Activated B cell treated with CpG ODN at 0.5 μM for 24 hours (primary cell): ENCODE measurements at places on chromosomes 2 and 18.

DNA sequence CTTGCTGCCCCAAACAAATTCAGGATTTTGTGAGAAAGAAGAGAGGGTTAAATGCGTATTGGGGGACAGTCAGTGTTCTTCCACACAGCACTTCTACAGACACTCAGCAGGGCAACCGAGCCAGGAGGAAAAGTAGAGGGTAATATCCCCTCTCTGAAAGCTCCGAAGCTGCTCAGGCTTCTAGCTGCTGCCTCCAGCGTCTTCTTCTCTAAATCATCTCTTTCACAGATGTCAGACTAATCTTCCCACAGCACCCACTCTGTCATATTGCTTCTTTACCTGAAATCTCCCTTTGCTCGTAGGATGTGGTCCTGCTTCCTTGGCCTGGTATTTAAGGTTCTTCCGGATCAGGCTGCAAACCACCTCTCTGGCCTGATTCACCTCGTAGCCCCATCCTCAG, 117.6 kb upstream of the HAAO start:
- no peak for DNase-seq

DNA sequence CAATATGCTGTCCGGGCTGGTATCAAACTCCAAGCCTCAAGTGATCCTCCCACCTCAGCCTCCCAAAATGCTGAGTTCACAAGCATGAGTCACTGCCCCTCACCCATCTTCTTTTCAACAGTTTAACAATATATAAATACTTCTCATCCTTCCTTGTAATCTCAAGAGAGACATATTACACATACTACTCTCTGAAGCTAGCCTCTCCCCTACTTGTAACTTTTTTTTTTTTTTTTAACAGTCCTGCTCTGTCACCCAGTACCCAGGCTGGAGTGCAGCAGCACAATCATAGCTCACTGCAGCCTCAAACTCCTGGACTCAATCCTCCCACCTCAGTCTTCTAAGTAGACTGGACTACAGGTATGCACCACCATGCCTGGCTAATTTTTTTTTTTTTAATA, 5.7 kb downstream of the GFPT1 start:
- no peak for DNase-seq

DNA sequence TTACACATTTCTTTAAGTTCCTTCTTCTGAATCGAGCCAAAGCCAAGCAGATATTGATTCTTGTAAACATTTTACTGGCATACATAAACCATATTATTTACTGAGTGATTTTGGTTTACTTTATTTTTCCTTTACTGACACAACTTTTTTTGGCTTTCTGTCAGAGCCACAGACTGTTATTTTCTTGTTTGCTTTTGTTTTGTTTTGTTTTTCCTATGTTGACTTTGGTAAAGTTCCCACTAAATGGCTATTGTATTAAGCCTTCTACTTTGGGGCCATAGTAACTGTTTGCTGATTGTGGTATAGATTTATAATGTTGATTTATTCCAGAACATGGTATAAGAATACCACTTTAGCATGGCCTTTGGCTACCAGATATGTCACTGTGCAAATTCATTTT, 419.4 kb downstream of the DCDC2C start:
- DNase-seq: no peak

- no peak for DNase-seq
These were observed 29.4 kb upstream of the NCOA1 start for GRCh38 chr2:24461685-24462084.

GRCh38 chr18:78629426-78629825, 350.2 kb upstream of the SALL3 start:
- no peak for DNase-seq

- peak; percentile 54 for DNase-seq
These were observed 15.2 kb downstream of the FBXO41 start for GRCh38 chr2:73268830-73269685.

DNA sequence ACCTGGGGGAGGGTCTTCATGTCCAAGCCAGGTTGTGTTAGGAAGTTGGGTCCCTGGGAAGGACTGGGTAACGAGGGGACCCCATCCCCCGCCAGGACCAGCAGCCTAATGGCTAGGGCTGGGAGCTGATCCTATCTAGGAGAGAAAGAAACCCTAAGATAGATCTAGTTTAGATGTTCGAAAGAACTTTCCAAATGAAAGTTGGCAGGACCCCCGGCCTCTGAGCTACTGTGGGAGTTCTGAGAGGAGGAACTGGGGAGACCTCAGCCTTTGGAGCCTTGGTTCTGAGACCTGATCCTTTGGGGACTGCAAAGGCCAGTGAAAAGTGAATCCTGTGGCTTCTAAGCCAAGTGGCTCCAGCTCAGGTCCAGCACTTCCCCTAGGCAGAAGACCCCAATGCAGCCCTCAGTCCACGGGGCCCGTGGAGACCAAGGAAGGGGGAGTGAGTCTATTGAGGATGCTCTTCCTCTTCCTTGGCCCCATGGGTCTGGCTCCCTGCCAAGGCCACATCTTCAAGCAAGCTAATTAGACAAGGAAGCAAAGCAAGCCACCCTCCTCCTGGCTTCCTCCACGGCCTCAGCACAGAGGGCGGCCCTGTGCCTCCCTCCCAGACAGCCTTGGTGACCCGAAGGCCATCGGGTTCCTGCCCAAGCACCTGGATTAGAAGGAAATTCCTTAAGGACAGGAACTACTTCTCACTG, 23.5 kb downstream of the CCT7 start:
- no peak for DNase-seq

GRCh38 chr18:57915248-57915647, 112.1 kb upstream of the ATP8B1 start:
- no peak for DNase-seq

DNA sequence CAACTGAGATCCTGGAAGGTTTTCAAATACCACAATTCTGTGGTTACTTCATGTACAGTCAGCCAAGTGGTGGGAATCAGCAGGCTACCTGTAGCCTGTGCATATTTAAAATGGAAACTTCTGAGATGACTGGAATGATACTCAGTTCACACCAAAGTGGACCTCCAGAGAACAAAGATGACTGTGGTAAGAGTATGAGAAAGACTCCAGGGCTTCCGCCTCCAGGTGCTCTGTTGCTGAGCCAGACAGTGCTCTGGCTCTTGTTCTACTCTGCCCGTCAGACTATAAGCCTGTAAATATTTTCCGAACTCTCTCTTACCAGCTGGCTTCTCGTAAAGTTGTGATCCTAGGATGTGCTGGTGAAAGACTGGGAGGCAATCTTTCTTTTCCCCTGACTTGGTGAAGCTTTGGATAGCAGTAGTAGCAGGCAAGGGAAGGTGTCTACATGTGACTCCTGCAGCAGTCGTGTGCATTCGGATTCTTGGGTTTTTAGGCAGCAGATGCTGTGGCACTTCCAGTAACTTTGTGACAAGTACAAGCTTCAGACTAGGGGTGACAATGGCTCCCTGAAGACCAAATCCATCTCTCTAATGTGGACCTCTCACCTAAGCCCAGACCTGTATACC, 23.1 kb downstream of the ST3GAL5 start:
- DNase-seq: no peak

DNA sequence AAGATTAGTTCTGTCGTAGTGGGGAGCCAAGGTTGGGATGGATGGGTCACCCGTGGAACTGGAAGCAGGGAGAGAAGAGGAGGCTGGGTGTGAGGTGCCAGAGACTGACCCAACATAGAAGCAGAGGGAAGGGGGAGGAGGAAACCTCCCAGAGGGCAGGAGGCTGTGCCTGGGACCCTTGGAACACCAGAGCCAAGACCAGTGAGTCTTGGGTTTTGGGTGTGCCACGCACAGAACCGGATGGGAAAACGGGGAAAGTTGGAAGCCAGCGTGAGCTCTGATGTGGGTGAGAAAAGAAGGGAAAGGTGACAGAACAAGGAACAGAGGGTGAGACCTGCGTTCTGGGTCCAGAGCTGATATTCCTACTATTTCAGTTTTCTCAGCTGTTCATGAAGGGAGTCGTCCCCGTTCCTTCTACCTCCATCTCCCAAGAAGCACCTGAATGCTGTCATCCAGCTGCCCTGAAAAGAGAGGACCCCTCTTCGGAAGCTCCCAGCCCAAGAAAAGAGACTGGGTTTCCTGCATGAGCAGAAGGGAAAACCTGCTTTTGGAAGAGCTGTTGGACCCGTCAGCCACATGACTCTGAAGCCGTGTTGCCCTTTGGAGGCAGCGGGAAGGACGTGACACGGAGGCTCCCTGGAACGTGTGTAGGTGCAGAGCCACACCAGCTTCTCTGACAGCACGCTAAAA, 250.1 kb downstream of the NDUFA10 start:
- DNase-seq: no peak

DNA sequence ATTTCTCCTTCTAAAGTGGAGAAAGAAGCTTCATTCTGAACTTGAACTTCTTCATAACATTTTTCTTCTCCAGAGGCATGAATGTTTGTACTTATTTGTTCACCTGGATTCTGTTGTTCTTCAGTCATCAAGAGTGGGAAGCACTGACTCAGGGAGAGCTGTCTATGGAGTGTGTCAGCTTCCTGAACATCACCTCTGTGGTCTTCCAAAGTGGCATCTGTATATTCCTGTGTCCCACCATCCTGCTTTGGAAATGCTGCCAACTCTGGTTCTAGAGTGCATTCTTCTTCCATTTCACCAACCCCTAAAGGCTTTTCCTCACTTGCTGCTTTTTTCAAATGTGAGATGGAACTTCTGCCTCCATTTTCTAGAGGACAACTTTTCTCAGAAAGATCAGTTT, 59.5 kb downstream of the TTN start:
- DNase-seq: no peak

- no peak for DNase-seq
These were observed 15.4 kb downstream of the FEZ2 start for GRCh38 chr2:36582538-36582937.

- no peak for DNase-seq
These were observed 209.2 kb downstream of the MCFD2 start for GRCh38 chr2:46706264-46706983.

GRCh38 chr2:153287109-153287801, 191.3 kb downstream of the RPRM start:
- no peak for DNase-seq

GRCh38 chr18:37294951-37295350, 270.6 kb downstream of the CELF4 start:
- no peak for DNase-seq

DNA sequence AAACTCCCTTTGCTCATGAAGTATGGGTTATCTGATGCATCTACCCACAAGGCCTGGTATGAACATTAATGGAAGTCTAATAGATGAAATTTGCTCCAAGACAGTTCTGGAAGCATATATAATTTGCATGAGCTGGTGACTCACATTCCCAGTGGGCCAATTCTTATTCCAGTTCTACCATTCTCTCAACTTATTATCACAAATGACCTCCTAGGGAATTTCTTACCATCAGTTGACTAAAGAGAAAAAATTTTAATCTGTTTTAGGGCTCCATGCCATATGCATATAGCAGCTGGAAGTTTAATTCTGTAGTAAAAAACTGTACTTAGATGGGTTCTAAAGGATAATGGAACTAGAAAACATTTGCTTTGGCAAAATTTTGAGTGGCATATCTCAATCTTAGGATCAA, 165.2 kb upstream of the COL3A1 start:
- no peak for DNase-seq
